ENCODE measurements at places on chromosomes 7 and 10. TPM values are rescaled to one million over a fixed set of nuclear protein-coding genes. Genes with fewer than 3 reads are reported as not detected.

Gene AKR1E2
- 15.5 TPM for total RNA-seq

GRCh38 chr7:136015638-136016037, 38.5 kb upstream of the MTPN start:
- H3K4me3 ChIP-seq = no peak overlapping the region
- no peak for DNase-seq
- H3K36me3 ChIP-seq = no peaks in the 10 kb centered on the region
- H3K4me1 ChIP-seq = no peaks in the 10 kb centered on the region
- no peaks in the 10 kb centered on the region for H3K27me3 ChIP-seq

DNA sequence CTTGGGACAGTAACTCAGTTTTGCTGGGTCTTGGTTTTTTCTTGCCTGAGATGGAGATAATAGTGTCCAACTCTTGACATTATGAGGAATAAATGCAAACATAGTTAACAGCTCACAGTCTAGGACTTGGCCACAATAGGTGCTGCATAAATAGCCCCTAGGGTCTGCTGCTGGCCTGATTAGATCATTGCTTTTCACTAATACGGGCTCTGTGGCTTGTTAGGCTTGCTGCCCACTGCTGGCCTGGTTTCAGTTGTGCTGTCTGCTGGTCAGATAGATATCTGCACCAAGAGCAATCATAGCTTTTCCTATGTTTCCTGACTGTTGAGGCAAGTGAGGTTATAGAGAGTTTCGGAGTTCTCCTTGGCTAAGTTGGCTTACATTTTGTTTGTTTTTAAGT, 246.1 kb downstream of the DNAJB9 start:
- no peaks in the 10 kb centered on the region for H3K4me1 ChIP-seq
- H3K27ac ChIP-seq = no peak overlapping the region
- H3K27me3 ChIP-seq = no peaks in the 10 kb centered on the region
- no peak for DNase-seq

DNA sequence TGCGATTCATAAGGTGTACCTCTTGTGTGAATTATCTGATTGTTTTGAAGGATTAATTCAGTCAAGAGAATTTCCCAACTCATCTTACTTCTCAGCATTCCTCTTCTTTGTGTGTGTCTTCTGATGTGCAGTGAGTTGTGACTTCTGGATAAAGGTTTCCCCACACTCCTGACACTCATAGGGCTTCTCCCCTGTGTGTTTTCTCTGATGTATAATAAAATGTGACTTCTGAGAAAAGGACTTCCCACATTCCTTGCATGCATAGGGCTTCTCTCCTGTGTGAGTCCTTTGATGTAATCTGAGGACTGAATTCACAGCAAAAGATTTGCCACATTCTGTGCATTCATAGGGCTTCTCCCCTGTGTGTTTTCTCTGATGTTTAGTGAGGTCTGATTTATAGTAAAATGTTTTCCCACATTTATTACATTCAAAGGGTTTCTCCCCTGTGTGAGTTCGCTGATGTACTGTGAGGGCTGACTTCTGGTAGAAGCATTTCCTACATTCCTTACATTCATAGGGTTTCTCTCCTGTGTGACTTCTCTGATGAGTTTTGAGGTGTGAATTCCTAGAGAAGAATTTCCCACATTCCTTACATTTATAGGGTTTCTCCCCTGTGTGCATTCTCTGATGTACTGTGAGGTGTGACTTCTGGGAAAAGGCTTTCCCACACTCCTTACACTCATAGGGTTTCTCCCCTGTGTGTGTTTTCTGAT, 24.2 kb downstream of the ZNF25 start:
- no peak overlapping the region for H3K27ac ChIP-seq
- DNase-seq = no peak
- H3K4me3 ChIP-seq = no peak overlapping the region
- peaks cover 10% of the 10 kb centered on the region for H3K36me3 ChIP-seq
- H3K27me3 ChIP-seq = no peaks in the 10 kb centered on the region

Gene ZNF239
- total RNA-seq = 8.5 TPM

- H3K27ac ChIP-seq = no peak overlapping the region
- no peak for DNase-seq
- no peak overlapping the region for H3K4me3 ChIP-seq
- no peaks in the 10 kb centered on the region for H3K27me3 ChIP-seq
Measured at GRCh38 chr10:35561715-35562114, 43.4 kb upstream of the GJD4 start.

Gene PPP2R2D
- total RNA-seq = 51.8 TPM
